GM10248 (cell line): ENCODE measurements at places on chromosomes 6 and 20.

DNA sequence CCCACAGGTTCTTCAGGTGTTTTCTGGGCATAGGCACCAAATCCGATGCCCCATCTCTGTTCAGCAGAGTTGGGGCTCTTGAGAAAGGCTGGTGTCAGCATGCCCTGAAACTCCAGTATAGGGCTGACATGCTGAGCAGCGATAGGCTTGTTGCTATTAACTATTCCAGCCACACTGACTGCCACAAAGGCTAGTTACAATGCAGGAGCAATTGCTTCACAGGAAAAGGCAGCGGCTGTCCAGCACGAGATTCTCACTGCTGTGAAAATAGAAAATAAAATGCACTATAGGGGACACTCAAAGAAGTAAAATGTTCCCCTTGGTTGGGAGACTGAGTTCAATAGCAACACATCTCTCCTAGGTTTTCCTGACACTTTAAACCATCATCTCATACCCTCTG lies 112.4 kb downstream of the BFSP1 start:
- no peak for DNase-seq

DNA sequence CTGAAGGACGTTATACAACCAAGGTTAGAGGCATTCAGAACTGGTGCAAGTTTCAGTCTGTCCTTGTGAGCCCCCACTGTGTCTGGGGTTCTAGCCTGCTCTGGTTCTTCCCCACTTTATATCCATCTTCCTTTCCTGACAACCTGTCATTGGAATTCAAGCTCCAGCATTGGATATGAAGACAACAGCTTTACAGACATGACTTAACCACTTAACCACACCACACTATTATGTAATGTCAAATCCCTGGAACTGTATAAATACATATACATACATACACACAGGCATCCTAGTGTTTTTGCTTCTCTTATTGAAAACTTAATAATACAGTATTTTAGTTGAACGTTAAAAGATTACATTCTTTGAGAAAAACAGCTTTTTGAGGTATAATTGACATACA lies 217.9 kb upstream of the SGK1 start:
- DNase-seq: no peak

DNA sequence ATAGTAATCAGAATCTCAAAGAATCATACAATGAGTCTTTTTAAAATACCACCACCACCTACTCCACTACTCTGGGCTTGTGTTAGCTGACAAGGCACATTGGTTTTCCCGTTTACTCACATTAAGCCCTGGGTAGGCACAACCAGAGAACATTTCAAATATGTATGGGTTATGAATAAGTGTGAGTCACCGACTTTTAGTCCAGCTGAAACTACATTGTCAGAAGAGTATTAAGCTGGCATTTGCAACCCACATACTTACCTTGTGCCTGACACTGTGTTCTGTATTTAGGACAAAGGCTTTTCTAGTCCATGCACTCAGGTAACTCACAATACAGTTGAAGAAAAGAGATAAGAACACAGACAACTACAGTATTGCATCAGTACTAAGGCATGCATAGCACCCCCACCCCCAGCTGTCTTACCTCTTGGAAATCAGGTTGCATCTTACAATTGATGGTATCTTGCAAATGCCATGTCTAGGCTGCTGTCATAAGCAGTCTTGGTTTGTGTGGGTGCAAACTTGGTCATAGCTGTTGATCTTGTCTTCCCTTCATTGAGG lies 40.3 kb upstream of the AHI1 start:
- no peak for DNase-seq

DNA sequence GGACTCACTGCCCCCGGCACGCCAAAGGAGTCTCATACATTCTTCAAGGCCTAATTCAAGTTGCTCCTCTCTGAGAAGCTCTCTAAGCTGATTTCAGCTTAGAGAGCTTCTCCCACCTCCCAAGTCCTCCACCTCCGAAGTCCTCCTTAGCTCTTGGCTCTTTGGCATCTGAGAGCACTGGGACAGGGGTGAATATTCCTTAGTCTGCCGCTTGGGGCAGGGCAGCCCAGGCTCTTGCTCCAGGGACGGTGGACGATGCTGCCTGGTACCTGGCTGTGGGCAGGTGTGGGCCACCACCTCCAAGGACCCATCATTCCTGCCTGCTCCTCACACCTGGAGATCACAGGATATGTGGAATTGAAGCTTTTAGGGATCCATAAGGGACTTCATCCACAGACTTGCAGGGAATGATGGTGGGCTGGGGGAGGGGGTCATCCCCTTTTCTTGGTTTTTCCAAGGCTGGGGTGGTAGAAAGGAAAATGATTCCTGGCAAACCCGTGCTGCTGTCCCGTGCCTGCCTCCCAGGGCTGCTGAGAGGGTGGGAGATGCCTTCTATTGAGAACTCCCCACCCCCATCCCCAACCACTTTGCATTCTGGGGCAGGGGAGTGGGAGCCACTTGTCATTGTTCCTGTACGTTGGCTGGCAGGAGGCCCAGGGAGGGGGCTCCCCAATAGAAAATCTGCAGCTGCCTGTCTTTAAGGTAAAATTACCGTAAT lies 57.4 kb downstream of the ARHGAP40 start:
- peak; percentile 63 for DNase-seq

DNA sequence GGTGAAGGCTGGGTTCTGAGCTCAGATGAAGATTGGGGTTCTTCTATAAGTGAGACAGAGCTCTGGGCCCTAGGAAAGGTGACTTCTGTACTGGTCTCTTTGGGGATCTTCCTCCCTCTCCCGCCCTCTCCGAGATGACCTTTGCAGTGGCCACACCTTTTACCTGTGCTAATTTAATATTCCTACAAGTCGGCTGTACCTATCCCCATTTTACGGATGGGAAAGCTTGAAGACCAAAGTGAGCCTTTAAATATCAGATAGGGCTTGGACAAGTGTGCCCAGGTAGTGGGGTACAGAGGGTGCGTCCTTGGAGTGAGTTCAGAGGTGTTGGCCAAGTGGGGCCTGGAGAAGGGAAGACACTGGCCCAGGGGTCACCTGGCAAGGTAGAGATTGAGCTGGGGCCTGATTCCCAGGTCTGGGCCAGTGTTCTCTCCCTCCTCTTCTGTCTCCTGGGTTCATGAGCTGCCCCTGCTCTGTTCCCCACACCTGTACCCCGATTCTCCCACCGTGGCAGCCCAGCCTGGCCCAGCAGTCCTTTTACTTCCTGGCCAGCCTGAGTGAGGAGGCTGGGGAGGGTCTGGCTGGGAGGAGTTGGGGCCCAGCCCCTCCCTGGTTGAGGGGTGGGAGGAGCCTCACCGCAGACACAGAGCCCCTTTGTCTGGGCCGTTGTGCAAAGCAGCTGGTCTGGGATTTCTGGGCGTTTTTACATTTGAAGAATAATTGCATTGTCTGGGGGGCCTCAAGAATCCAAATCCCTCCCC lies 152.1 kb upstream of the RNF24 start:
- no peak for DNase-seq

DNA sequence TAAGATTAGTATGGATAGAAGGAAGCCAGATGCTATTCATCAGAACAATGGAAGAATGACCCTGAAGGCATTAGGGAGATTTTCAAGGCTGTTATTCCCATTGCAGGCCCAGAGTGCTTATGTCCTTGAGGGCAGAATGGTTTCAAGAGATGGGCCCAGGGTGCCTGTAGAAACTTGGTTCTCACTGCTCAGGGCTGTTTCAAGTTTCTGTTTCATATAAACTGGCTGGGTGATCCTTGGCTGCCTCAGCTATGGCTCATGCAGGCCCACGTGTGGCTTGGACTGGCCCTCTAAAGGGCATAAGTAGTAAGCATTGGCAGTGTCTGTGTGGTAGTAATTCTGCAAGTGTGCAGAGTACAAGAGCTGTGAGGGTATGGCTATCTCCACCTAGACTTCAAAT lies 540.9 kb upstream of the MAN1A1 start:
- no peak for DNase-seq

DNA sequence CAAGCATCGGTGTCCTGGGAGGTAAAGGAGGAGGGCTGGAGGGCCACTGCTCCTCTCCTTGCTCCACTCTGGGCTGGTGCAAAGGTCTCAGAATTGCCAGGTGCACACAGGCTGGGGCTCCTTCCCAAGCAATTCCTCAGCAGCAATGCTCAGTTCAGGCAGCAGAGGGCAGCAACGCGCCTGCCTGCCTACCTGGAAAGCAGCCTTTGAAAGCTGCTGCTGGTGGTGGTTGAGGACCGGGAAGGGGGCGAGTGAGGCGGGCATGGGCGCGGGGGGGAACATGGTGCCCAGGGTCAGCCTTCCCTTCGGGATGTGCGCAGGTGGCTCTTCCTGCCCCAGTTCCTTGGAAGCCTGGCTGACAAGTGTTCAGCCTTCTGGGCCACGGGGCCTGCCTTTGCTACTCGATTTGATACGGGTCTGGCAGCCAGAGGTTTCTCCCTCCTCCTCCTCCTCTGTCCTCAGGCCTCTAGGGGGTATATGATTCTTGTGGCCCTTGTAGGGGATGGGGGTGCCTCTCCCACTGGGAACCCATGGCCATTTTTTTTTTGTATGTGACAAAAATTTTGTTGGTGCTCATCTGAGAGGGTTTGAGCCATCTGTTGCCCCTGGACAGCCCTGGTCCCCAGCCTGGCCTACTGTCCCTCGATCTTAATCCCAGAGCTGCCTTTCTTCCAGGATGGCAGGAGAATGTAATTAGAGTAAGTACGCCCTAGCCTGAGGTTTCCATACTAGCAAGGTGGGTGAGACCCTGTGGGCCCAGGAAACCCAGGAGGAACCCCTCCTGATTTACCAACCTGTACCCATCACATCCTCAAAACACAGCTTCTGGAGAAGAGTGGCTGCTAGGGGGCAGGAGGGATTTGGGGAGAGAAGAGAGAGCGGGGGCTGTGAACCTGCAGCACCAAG lies 20.1 kb downstream of the MRPS18A start:
- peak; percentile 86 for DNase-seq

DNA sequence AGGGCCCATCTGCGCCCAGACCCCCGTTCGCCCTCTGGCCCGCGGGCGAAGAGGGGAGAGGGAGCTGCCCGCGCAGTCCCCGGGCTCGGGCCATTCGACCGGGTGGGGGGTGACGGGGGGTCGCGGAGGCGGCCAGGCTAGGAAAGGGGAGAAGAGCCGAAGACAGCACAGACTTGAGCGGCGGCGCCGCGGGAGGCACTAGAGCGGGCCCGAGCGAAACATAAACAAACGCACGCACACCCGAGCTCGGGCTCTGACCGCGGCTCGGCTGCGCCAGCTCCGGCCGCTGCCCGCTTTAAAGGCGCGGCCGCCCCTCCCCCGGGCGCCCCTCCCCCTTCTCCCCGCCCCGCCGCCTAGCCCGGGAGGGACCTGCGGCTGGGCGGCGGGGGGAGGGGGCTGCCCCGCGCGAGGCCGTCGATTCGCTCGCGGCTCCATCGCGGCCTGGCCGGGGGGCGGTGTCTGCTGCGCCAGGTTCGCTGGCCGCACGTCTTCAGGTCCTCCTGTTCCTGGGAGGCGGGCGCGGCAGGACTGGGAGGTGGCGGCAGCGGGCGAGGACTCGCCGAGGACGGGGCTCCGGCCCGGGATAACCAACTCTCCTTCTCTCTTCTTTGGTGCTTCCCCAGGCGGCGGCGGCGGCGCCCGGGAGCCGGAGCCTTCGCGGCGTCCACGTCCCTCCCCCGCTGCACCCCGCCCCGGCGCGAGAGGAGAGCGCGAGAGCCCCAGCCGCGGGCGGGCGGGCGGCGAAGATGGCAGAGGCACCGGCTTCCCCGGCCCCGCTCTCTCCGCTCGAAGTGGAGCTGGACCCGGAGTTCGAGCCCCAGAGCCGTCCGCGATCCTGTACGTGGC lies at the start of gene FOXO3:
Gene FOXO3 (plus strand): TSS at position 455 of the 846 bp plus-strand sequence. CDS start 292 bp downstream, at position 747.
- DNase-seq: peak; percentile 40

DNA sequence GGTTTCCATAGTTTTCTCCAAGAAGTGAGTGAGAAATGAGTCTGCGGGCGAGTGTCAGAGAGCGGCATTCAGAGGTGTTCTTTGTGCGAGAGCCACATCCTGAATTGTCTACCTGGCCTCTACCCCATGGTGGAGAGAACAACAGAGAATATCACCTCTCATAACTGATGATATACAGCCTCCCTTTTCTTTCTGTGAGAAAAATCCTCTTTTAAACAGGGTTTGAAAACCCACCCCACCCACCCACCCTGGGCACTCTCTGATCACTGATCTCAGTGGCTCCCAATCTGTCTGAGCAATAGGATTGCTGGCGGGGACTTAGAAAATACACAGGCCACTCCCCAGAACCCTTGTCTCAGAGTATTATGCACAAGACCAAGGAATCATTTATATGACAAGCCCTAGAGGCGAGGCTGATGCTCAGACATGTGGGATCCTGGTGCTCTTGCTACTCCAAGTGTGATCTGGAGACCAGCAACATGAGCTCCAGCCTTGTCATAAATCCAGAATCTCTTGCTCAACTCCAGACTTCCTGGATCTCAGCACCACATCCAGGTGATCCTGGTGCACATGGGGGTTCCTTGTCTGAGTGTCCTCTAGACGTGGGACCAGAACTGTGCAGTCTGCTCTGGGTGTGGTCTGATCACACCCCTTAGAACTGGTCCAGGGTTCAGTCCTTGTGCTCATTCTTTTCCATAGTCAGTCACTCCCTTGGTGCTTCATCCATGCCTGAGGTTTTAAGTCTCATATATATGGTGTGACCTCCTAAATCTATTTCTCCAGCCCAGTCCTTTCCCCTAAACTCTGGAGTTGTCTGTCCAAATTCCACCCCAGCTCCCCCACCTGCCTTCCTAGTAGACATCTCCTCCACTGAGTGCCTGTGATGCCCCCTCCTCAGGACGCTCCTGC lies 5.3 kb downstream of the HLA-B start:
- DNase-seq: no peak

- DNase-seq: no peak
Measured at GRCh38 chr6:167756597-167756996, 70.1 kb upstream of the AFDN start.

DNA sequence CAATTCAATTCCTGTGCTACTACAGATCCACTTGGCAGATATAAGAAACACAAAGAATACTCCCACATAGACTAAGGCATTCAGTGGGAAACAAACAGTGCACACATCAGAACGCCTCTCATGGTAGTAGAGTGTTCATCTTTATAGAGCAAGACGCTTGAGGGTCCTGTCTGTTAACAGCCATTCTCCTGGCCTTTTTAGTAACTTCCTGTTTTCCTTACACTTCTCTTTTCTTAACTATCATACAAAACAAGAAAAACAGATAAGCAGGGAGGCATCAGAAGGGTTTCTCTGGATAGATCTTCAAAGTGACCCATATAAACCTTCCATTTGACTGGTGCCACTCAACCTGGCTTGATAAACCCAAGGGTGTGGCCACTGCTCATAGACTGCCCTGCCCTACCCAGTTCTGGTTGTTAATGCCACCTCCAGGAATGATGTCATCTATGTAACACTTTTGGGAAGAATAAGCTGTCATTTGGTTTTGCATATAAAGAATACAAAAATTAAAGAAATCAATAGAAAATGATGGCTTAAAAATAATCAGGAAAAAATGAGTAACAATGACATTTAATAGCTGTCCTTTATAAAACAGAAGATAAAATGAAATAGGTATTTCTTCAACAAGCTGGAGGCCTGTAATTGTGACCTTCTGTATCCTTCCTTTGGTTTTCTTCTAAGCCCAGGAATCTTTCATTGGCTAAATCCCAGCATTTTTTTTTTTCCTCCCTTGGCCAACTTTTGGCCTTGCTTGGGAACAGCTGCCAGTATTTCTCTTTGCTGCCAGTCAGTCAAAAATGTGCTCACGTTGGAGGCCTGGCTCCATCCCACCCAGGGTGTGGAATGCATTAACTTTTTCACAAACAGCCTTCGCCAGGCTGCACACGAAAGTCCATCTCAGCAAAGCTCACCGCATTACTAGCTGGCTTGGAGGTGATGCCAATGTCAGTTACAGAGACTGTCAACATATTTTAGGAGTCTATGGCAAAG lies 103.5 kb downstream of the GJA10 start:
- no peak for DNase-seq
